SJCRH30 (cell line): ENCODE measurements at places on chromosomes 12 and 14. TPM values are rescaled to one million over a fixed set of nuclear protein-coding genes. Genes with fewer than 3 reads are reported as not detected.

The SERPINA12 gene
- total RNA-seq, result not detected in 2 replicates

DNA sequence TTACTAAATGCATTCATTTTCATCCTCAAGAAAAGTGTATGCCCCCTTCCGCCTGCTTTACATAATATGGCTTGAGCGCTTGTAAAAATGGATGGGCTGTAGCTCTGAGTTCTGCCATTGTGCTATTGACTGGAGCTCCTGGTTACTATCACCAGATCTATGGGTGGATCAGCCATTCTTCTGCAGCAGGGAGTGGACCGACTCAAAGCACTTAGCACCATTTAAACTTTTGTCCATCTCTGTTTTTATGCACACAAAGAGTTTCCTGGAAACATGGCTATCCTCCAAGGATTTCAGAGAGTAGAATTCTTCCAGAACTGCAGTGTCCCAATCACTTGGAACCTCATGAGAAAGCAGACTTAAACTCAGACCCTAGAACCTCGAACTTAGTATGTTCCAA lies 4.5 kb upstream of the NUMB start:
- H3K27me3 ChIP-seq, result no peaks in the 10 kb centered on the region
- peaks cover 3% of the 10 kb centered on the region for H3K4me1 ChIP-seq
- DNase-seq, result no peak
- H3K27ac ChIP-seq, result no peak overlapping the region

DNA sequence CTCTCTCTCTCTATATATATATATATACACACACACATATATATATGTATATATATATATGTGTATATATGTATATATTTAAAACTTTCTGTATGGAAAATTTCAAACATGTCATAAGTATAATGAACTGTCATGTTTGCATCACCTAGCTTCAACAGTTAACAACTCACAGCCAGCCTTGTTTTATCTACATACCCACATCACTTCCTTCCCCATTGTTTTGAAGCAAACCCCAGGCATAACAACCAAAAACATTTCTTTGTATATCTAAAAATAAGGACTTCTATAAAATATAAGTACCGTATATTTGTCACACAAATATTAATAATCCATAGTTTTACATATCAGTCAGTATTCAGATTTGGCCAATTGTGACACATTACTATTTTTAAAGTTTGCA lies 57.4 kb downstream of the PAPOLA start:
- H3K27me3 ChIP-seq, result no peaks in the 10 kb centered on the region
- no peaks in the 10 kb centered on the region for H3K4me1 ChIP-seq
- peaks cover 59% of the 10 kb centered on the region for H3K36me3 ChIP-seq
- no peak for DNase-seq

DNA sequence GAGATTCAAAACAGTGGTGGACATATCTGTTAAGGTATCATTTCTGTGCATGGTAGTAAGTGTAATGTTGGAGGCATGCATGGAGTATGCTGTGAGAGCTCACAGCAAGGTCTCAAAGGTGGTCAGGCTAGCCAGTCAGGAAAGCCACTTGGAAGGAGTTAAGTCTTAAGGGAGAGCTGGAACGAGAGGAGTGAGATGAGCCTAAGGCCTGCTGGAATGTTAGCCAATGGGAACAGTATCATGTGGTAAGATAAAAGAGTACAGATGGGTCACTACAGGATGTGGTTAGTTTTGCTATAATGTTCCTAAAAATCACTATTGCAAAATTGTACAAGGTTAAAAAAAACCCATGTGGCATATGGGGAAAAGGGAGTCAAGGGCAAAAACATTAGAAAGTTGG lies 311.7 kb upstream of the E2F7 start:
- no peak overlapping the region for H3K4me3 ChIP-seq
- H3K27ac ChIP-seq, result no peak overlapping the region
- no peaks in the 10 kb centered on the region for H3K27me3 ChIP-seq

DNA sequence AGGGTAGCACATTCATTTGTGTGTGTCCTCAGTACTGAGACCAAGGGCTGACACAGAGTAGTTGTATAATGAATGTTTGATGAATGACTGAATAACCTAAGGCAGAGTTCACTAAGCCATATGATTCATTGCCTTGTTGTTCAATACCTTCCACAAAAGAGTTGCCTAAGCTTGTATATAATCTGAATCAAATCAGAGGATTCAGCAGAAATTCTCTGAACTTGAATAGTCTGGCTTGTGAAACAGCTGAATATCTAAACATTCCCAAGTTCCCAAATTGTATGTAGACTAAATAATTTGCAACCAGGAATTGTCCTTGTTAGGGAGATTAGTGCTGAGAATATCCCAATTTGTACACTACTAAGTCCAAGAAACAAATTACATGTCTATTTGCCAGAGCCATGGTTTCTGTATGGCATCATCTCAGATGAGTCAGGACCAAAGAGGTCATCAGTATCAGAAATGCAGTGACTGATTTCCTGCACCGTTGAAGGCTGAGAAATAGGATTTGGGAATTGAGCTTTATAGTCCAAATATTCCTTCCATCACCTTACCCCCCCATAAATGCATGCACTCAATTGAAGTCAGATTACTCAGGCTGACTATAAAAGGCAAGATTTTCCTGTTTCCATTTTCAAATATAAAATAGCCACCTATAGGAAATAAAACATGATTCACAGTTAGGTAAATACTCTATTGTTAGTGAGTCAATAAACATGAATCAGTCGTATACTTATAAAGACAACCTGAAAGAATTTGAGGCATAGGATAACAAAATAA lies 168.7 kb downstream of the PHLDA1 start:
- no peaks in the 10 kb centered on the region for H3K27me3 ChIP-seq
- DNase-seq, result no peak
- H3K4me1 ChIP-seq, result no peaks in the 10 kb centered on the region
- no peak overlapping the region for H3K4me3 ChIP-seq
- H3K27ac ChIP-seq, result no peak overlapping the region
- H3K36me3 ChIP-seq, result no peaks in the 10 kb centered on the region

- no peaks in the 10 kb centered on the region for H3K36me3 ChIP-seq
- no peak for DNase-seq
- no peaks in the 10 kb centered on the region for H3K4me1 ChIP-seq
- no peaks in the 10 kb centered on the region for H3K27me3 ChIP-seq
- no peak overlapping the region for H3K4me3 ChIP-seq
- H3K27ac ChIP-seq, result no peak overlapping the region
Measured at GRCh38 chr12:104562763-104563162, 106.0 kb downstream of the CHST11 start.

GRCh38 chr14:95098984-95099599 lies 58.2 kb downstream of the DICER1 start:
- no peaks in the 10 kb centered on the region for H3K27me3 ChIP-seq
- no peak overlapping the region for H3K4me3 ChIP-seq
- peak; percentile 61 for DNase-seq
- no peak overlapping the region for H3K27ac ChIP-seq

DNA sequence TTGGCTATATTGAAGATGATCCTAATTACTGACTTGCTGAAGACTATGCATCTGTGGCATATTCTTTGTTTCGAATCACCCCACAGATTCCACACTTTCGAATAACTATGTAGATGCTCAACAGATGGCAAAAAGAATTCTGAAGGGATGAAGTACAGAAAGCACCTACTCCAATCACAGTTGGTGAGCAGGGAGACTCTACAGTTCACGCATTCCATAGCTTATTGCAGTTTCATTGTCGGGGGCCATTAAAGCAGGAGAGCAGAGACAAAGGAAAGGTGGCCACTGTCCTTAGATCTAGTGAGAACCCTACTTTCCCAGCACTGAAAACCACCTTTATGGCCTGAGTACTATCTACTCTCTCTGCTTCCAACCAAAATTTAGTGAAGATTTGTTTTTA lies 191.9 kb downstream of the STXBP6 start:
- no peak overlapping the region for H3K27ac ChIP-seq
- no peak for DNase-seq
- H3K27me3 ChIP-seq, result peaks cover 4% of the 10 kb centered on the region; the same call in 1 of the 2 replicates
- H3K36me3 ChIP-seq, result no peaks in the 10 kb centered on the region
- no peaks in the 10 kb centered on the region for H3K4me1 ChIP-seq

GRCh38 chr12:42979746-42980145 lies 390.2 kb upstream of the PRICKLE1 start:
- DNase-seq, result no peak
- H3K36me3 ChIP-seq, result no peaks in the 10 kb centered on the region
- no peak overlapping the region for H3K27ac ChIP-seq
- H3K27me3 ChIP-seq, result no peaks in the 10 kb centered on the region

GRCh38 chr12:128033473-128033872 lies 233.5 kb upstream of the TMEM132C start:
- no peak overlapping the region for H3K27ac ChIP-seq
- H3K36me3 ChIP-seq, result no peaks in the 10 kb centered on the region
- H3K4me1 ChIP-seq, result no peaks in the 10 kb centered on the region
- no peak for DNase-seq
- no peak overlapping the region for H3K4me3 ChIP-seq

DNA sequence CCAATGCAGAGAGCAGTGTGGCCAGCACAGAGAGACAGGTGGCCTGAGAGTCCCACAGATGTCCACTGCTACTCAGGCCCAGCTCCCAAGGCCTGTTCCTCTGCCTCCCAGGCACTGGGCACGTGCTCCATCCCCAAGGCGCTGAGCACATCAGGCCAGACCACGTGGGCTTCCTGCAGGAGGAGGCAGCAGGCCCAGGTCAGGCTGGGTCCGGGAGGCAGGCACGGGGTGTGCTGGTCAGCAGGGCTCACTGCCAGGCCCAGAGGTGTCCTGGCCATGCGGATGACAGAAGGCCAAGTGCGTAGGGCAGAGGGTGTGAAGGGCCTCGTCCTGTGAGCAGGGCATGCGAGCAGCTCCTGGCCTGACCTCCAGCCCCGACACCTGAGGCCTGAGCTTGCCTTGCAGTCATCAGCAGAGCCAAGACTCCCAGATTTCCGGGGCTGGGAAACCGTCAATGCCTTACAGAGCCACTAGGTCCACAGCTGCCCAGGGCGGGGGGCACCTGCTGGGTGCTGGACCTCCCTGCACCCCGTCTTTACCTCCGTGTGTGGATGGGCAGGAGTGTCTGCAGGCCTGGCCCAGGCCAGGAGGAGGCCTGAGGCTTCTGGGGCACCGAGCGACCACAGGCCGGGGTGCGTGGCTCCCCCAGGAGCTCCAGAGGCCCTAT lies 14.9 kb downstream of the TRMT61A start:
- no peak overlapping the region for H3K4me3 ChIP-seq
- no peaks in the 10 kb centered on the region for H3K27me3 ChIP-seq
- H3K36me3 ChIP-seq, result no peaks in the 10 kb centered on the region
- peak overlapping the region; percentile 87 for H3K27ac ChIP-seq

- no peaks in the 10 kb centered on the region for H3K27me3 ChIP-seq
- no peak overlapping the region for H3K4me3 ChIP-seq
- no peak for DNase-seq
- peaks cover 14% of the 10 kb centered on the region for H3K4me1 ChIP-seq
- H3K27ac ChIP-seq, result no peak overlapping the region
- H3K36me3 ChIP-seq, result no peaks in the 10 kb centered on the region
Measured at GRCh38 chr14:90547968-90548367, 151.1 kb downstream of the CALM1 start.

DNA sequence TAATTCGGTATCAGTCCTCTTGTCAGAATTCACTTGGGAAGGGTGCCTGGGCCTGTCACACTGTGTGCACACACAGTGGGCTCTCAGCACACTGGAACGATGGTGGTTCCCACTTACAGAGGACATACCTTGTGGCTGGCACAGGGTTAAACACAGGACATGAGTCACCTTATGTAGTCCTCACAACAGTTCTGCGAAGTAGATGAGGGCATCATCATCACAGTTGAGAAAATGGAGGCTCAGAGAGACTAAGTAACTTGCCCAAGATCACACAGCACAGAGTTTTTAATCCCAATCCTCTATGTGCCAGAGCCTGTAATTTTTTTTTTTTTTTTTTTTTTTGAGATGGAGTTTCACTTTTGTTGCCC lies 90.7 kb downstream of the NINJ2 start:
- H3K27ac ChIP-seq, result peak overlapping the region; percentile 61; the same call in 1 of the 2 replicates
- no peak for DNase-seq
- H3K4me1 ChIP-seq, result peaks cover 16% of the 10 kb centered on the region
- H3K36me3 ChIP-seq, result no peaks in the 10 kb centered on the region
- no peaks in the 10 kb centered on the region for H3K27me3 ChIP-seq

DNA sequence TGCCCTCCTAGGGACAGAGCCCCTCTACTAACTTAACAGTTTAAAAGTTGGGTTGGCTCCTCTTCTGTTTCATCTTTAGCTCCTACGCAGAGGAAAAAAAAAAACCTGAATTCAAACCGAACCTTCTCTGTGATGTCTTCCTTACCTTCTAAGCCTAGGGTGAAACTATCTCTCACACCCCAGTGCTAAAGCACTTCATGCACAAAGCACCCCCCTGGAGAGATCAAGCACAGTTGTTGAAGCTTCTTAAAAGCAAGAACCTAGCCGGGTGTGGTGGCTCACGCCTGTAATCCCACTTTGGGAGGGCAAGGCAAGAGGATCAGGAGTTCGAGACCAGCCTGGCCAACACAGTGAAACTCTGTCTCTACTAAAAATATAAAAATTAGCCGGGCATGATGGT lies 37.6 kb downstream of the CORO1C start:
- H3K4me3 ChIP-seq, result no peak overlapping the region
- no peak for DNase-seq
- H3K4me1 ChIP-seq, result peaks cover 34% of the 10 kb centered on the region

GRCh38 chr12:64175254-64175945 lies 46.7 kb downstream of the KICS2 start:
- H3K36me3 ChIP-seq, result no peaks in the 10 kb centered on the region
- DNase-seq, result no peak
- no peaks in the 10 kb centered on the region for H3K27me3 ChIP-seq
- H3K27ac ChIP-seq, result no peak overlapping the region

DNA sequence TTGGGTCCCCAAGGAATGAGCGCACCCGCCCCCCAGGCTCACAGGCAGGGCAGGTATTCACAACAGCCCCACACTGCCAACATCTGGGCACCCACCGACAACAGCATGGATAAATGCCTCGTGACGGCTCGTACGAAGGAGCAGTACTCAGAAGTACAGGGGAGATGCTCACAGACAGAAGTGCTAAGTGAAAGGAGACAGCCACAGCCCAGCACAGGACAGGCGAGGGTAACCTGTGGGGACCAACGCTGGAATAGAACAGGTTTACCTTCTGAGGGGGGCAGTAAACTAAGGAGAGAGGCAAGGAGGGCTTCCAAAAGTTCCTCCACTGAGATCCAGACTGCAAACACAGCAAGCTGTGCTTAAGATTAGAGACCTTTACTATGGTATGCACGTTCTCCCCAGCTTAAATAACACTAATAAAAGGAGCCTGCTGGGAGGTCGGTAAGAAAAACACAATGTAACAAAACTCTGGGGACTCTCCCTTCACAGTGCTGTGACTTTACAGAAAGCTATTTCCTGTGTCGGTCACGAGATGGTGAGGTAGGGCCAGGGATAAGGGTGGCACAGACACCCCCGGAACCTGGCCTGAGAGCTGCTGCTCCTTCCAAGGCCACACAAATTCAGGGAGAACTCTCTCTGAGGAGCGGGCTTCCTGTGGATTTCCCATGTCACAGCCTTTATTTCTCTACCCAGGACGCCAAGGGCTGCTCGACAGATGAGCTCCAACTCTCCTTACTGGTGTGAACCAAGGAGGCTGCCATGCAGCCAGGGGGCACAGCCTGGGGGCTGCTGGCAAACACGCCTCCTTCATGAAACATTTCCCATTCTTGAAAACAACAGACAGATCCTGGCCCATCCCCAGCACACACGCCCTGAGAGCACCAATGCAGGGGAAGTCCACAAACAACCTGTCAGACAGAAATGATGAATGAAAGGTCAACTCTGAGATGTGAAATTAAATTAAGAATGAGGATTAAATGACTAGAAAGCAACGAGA lies 26.3 kb downstream of the SLC15A4 start:
- H3K27me3 ChIP-seq, result no peaks in the 10 kb centered on the region
- H3K36me3 ChIP-seq, result peaks cover 7% of the 10 kb centered on the region; the same call in 1 of the 2 replicates
- H3K4me1 ChIP-seq, result no peaks in the 10 kb centered on the region
- DNase-seq, result no peak
